ENCODE measurements at places on chromosomes 1 and 21.

GRCh38 chr1:18279351-18280074, 171.9 kb downstream of the IGSF21 start:
- DNase-seq, result no peak

DNA sequence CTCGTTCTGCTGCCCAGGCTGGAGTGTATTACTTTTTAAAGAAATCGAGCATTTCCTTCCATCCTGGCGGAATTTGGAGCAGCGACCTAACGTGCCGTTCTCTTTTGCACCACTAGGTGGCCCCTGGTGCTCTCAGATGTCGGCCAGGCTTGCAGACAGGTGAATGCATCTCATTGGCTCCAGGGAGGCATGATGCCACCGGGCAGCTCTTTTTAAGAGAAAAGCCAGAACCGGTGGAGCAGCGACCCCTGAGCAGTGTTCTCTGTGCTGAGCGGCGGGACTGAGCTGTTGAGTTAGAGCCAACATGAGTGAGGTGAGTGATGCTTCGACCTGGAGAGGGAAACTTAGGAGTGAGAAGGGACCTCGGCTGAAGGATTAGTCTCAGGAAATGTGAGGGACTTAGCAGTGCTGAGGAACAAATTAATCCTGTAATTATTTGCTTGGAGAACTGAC, at the start of gene PCP4:
PCP4 (plus strand) TSS at position 241 of the 453 bp plus-strand sequence; CDS start at position 305, 64 bp downstream.
- no peak for DNase-seq

- no peak for DNase-seq
These were observed 89.7 kb downstream of the TNNI3K start for GRCh38 chr1:74324684-74325448.

DNA sequence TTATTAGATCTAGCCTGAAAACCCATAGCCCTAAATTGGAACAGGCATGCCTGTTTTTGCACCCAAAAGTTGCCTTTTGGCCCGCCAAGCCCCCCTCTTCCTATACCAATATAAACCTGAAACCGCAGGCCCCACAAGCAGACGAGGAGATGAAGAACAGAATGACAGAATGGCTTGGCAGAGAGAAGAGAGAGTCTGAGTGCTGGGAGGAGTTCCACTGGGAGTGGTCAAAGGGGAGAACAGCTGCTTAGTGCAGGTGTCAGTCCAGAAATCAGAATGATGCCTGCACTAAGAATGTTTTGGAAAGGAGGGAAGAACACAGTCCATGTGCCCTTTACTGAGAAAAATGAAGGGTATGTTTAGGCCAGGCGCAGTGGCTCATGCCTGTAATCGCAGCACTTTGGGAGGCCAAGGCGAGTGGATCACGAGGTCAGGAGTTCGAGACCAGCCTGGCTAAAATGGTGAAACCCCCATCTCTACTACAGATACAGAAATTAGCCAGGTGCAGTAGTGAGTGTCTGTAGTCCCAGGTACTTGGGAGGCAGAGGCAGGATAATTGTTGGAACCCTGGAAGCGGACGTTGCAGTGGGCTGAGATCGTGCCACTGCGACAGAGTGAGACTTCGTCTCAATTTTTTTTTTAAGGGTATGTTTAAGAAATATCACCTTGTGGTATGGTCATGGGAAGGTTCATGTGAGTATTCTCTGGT, 9.4 kb downstream of the DYRK1A start:
- DNase-seq, result no peak

- DNase-seq, result no peak
These were observed 104.6 kb downstream of the DIRAS3 start for GRCh38 chr1:67945733-67946374.

GRCh38 chr1:33454646-33455282, 17.7 kb upstream of the ZSCAN20 start:
- no peak for DNase-seq

DNA sequence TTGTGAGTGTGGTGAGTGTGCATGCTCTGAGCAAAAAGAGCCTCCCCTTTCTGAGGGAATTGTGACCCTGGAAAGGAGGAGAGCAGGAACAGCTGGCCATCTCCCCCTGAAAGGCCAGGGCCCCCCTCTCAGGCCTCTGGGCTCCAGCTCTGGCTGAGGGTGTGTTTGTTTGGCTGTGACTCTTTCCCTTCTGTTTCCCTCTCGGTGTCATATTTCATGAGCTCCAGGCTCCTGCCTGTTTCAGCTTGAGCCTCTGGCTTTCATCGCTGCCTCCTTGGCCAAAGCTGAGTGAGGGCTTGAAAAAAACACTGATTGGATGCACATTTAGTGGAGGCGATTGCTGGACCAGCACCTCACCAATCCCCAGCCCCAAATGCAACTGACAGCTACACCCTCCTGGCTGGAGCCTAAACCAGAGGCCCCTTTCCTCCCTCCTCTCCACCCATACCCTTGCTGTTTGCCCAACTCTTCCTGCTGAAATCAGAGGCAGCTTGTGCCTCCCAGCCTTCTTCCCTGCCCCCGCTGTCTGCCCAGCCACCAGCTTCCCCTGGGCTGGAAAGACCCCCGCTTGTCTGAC, 64.1 kb downstream of the DDR2 start:
- DNase-seq, result no peak

DNA sequence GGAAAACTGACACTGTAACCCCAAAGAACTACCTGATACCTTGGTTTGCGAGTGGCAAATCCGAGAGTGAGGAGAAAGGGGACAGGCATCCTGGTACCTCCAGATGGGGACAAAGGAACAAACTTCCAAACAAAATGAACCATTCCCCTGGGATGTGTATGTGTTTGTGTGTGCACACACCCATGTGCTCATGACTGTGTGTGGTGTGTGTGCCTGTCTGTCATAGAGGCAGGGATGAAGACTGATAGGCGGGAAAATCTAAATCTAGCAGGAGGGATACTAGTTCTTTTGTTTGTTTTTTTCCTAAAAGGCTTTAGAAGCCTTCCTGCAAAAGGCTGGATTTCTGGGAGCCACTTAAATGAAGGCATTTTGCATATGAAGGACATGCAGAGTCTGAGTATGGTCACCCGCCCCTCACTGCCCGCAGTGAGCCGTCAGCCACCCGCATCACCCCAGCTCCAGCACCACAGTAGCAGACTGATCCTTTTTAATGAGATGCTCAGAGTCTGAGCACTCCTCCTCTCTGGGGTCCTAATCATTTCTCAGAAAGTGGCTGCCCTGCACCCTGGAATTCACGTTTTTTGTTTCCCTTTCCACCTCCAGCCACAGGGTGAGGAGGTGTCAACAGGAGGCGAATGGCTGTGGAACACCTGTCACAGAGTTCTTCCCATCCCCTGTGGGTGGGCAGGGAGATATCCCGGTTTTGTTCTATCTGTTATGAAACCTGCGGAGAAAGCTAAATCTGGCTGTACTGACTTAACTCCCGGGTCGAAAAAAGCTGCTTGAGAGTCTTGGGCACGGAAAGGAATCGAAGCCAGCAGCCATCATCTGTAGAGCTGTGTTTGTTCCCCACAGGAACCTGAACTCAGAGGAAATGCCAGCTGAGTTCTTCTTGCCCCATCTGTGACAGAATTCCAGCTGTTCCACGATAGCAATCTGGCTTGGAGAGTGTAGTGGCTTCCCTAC, 34.9 kb downstream of the UTP25 start:
- no peak for DNase-seq
